IgD-negative memory B cell (primary cell): ENCODE measurements at places on chromosomes 1 and 21. TPM values are rescaled to one million over a fixed set of nuclear protein-coding genes. Genes with fewer than 3 reads are reported as not detected.

Gene AADACL4
- polyA plus RNA-seq = not detected

Gene KLHDC9
- polyA plus RNA-seq = 5.0 TPM

Gene PLA2G2A
- polyA plus RNA-seq = not detected

Gene CD2
- 6.6 TPM for polyA plus RNA-seq

Gene TRIM67
- polyA plus RNA-seq = not detected

Gene TDRD5
- not detected for polyA plus RNA-seq

Gene ORC1
- polyA plus RNA-seq = 0.15 TPM

Gene TMEM82
- polyA plus RNA-seq = not detected

Gene PAX7
- not detected for polyA plus RNA-seq

Gene ADAMTS5
- not detected for polyA plus RNA-seq

Gene TRAF3IP3
- polyA plus RNA-seq = 240 TPM

Gene C8A
- polyA plus RNA-seq = not detected

Gene CHD5
- polyA plus RNA-seq = not detected

Gene TAS1R1
- not detected for polyA plus RNA-seq
